Upper lobe of left lung (tissue), 6 donors: ENCODE measurements at places on chromosomes 12 and 14. TPM values are rescaled to one million over a fixed set of nuclear protein-coding genes. Genes with fewer than 3 reads are reported as not detected.
A peak's percentile ranks its signal among the peaks of the same experiment; 100 is the strongest.

The GMPR2 gene
- 44.8 TPM for total RNA-seq

GRCh38 chr14:56195704-56196103 is 77.5 kb downstream of the PELI2 start:
- no peak overlapping the region for H3K4me3 ChIP-seq
- H3K4me1 ChIP-seq: peaks cover 18% of the 10 kb centered on the region
- H3K36me3 ChIP-seq: no peaks in the 10 kb centered on the region
- DNase-seq: no peak
- H3K27me3 ChIP-seq: no peaks in the 10 kb centered on the region

GRCh38 chr14:98736701-98737338 is 535.2 kb downstream of the BCL11B start:
- H3K27ac ChIP-seq: no peak overlapping the region
- H3K4me3 ChIP-seq: no peak overlapping the region
- no peaks in the 10 kb centered on the region for H3K4me1 ChIP-seq
- DNase-seq: no peak

DNA sequence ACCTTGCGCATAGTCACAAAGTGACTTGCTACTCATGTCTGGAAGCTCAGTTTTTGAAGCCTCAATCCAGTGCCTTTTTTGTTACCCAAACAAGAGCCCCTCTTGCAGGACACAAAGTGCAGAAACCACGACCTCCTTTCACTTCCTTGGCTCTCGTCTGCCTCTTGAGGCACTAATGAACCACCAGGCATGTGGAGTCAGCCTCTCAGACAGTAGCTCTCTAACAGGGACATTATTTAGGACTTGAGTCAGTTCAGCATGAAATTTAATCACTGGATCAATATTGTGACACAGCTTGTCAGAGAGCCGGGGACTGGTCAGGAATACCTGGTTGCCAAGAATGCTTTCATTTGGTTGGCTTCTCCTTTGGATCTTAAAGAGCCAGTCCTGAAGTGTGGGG is 46.7 kb downstream of the HSPB8 start:
- no peaks in the 10 kb centered on the region for H3K36me3 ChIP-seq
- H3K27me3 ChIP-seq: no peaks in the 10 kb centered on the region
- no peak overlapping the region for H3K27ac ChIP-seq
- DNase-seq: no peak

DNA sequence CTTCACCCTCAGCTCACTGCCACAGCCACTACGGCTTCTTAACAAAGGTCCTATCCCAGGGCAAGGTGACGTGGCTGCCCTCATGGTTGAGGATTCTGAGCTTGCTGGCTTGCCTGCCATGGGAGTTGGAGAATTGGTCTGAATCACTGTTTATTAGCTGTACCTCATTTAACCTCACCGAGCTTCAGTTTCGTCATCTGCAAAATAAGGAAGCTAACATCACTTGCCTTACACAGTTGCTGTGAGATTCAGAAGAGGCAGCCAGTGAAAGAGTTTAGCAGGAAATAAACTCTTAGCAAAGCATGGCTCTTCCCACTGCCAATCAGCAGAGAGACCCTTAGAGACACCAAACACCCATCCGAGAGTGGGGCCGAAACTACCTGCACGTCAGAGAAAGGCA is 90.1 kb upstream of the KCNA1 start:
- H3K36me3 ChIP-seq: no peaks in the 10 kb centered on the region
- DNase-seq: no peak
- H3K27ac ChIP-seq: no peak overlapping the region
- no peaks in the 10 kb centered on the region for H3K4me1 ChIP-seq
- no peaks in the 10 kb centered on the region for H3K27me3 ChIP-seq

- peak within 1 kb of the TSS; percentile 23 for H3K4me3 ChIP-seq
- peaks cover 5% of the 10 kb centered on the region for H3K4me1 ChIP-seq
- no peaks in the 10 kb centered on the region for H3K27me3 ChIP-seq
- DNase-seq: peak; percentile 76
- no peak within 1 kb of the TSS for H3K27ac ChIP-seq
These were observed at the start of gene DBX2 for GRCh38 chr12:45050751-45051571. DBX2 (minus strand) TSS chr12:45051099; CDS start chr12:45050927, 172 bp downstream.
